ENCODE measurements at places on chromosomes 5 and 9.

DNA sequence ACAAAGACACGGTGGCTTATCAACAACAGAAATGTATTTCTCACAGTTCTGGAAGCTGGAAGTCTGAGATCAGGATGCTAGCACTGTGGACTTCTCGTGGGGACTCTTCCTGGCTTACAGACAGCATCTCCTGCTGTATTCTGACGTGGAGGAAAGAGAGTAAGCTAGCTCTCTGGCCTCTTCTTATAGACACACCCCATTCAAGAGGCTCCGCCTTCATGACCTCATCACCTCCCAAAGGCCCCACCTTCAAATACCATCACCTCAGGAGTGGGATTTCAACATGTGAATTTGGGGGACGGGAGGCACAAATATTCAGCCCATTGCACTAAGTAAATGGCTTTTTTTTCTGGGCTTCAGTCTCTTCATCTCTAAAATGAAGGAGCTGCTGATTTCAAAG lies 27.6 kb downstream of the KCNMB1 start:
- no peak for DNase-seq

- DNase-seq = no peak
Observed at GRCh38 chr9:71760901-71761300, 7.4 kb downstream of the CEMIP2 start.

DNA sequence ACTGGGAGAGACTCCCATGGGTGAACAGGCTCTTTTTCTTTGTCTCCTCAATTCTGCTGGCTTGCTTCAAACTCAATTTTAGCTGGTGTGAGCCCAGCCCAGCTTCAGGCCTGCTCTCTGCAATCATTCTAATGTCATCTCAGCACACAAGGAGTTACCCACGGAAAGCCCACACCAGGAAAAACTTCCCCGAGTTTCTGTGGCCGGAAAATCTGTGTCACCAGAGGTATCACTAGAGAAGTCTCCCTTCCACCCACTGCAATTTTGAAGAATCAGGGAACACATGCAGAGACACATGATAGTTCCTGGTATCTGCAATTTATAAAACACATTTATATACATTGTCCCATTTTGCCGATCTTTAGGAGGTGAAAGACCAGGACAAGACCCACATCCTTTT lies 13.5 kb upstream of the NDFIP1 start:
- peak; percentile 41 for DNase-seq

- DNase-seq = no peak
Observed at GRCh38 chr9:72589667-72590521, 68.5 kb downstream of the TMC1 start.

DNA sequence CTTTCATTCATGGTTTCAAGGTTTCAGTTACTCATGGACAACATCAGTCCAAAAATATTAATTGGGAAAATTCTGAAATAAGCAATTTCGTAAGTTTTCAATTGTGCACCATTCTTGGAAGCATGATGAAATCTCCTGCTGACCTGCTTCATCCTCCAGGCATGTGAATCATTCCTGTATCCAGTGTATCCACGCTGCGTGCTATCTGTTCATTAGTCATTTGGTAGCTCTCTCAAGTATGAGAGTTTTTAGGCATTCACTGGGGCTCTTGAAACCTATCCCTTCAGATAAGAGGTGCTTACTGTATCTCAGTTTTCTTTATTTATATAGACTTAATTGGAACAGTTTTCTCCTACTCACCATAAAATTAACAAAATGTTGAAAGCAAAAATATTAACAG lies 293.0 kb downstream of the CDH12 start:
- DNase-seq = no peak

DNA sequence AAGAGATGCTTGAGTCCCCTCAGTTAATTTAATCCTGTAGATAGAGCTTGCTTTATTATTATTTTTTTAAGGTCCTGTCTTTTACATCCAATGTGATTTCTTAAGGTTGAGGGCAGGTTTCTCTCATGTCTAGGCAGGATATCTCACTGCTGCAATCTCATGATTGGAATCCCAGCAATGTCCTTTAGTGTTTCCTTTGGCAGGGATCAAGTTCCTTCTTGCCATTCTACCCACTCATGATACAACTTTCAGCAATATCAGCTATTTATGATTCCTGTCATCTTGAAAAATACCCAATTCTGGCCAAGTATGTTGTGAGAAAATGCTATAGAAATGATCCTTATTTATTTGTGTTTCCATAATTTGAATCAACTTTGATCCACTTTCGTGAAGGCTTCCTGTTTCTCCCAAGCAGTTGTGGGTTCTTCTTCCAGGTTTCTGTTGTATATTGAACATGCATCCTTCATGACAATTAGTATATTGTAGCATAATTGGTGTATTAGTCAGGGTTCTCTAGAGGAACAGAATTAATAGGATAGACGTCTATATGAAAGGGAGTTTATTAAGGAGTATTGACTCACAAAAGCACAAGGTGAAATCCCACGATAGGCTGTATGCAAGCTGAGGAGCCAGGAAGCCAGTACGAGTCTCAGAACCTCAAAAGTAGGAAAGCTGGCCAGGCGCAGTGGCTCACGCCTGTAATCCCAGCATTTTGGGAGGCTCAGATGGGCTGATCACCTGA lies 18.4 kb upstream of the VPS13A start:
- no peak for DNase-seq

DNA sequence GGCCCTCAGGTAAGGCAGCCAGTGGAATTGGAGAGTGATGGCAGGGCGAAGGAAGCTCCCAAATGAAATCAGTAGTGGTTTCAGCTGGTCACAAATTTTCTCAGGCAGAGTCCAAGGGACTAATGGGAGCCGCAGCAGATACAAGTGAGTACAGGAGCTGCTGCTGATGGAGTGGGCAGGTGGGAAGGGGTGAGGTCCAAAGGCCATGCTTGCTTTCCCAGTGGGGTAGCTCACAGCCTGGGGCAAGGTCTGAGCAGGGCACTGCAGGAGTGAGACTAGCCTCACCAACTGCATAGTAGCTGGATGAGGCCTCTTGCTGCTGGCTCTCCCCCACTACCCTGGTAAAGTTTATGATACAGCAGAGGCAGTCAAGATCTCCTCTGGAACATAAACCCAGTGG lies 38.2 kb downstream of the MTAP start:
- no peak for DNase-seq

DNA sequence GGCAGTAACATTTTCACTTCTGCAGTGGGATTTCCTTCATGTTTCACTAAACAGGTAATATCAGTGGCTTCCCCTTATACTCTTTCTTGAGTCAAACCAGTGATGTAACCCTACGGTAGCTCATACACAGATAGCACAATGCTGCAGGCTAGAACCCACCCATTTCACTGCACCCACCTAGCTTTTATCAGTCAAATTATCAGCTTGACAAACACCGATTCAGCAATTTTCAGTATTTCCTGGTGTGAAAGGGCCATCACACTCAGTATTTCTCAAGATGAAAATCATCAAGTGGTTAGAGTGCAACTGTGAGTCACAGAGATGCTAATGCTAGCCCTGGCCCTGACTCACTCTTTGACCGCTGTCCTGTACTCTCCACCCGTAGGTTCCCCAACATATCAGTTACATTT lies 242.3 kb upstream of the PTGER4 start:
- no peak for DNase-seq

DNA sequence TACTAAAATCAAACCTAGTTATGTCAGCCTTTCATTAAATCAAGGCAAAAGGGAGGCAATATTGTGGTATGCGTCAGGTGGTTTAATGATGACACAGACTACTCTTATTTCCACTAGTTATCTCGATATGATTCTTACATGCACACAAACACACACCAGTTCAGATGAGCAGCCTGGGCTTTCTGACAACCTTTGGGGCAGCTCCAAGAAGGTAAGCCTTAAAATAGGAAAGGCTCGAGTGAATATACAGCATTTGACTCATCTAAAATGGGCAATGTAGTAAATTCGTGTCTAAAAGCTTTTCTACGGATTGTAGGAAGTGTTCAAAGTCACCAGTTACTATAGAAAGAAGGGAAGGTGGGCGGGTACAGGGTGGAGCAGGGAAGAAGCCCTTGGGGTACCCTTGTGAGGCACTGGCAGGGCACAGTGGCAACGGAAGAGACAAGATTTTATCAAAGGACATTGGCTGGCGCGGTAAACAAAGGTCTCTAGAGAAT lies 1.9 kb downstream of the ANKH start:
- DNase-seq = no peak

DNA sequence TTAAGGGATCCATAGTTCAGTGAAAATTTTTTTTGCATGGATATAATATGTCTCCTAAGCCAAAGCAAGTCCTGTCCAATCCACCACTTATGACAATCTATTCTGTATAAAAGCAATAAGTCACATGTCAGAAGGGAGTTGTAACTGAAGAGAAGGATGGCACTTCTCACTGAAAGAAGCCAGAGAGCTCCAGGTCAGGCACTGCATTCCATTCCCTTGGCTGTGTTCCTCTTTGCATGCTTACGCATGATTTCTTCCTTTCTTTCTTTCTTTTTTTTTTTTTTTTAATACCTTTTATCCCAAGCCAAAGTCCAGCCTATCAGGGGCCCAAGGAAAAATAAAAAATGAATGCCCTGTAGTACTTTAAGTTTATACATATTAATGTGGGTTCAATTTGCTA lies 39.8 kb downstream of the MAMDC2 start:
- no peak for DNase-seq

DNA sequence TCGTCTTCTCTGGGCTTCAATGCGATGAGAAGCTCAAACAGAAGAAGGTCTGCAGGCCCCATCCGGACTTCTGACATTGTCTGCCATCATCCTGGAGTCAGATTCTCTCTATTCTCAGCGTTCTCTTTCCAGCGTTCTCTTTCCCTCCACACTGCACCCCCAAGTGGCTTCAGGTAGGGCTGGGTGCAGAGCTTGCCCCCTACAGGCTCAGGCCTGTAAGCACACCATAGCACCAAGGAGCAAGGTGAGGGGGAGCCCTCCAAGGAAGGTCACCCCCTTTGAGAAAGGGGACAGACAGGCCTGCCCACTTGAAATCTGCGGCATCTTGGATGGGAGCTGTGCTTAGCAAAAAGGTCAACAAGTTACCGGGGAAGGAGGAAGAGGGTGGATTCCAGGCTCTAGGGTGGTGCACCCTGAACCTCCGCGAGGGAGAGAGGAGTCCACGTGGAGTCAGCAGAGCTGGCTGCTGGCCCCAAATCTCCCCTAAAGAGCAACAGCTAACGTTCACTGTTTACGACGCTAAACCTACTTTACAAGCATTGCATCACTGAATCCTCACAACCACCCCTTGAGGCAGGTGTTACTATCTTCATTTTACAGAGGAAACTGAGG lies 27.5 kb downstream of the GPX3 start:
- DNase-seq = no peak

GRCh38 chr9:127937056-127937387 lies 632 bp downstream of the DPM2 start:
- DNase-seq = no peak

DNA sequence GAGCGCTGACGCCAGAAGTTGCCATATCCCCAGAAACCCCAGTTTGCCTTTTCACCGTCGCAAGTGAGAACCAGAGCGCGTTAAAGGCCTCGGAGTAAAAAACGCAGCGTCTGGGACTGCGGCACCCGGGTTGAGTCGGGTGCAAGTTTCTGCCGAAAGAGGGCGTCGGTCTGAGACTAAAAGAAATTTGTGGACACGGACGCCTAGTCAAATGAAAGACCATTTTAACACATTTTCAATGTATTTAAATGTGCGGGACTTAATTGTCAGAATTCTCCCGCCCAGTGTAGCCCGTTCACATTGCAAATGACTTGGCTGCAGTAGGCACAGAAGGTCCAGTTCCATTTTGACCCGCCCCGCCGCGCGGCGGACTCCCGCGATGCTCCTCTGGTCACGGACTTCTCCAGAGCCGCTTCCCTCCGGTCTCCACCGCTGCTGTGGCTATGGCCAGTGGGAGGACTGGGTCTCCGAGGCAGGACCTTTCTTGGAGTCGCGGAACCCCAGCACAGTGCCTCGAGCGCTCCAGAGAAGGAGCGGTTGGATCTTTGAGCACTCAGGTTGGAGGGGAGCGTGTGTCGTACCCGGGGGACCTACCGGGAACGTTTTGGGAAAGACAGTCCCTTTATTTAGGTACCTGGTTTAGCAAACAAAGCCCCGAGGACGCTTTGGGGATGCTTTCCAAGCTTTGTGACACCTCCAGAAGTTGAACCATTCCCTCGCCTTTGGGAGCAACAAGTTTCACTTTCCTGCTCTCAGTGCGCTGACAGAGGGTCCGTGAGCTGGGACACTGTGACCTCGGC lies 1.2 kb upstream of the NPR3 start:
- DNase-seq = no peak

DNA sequence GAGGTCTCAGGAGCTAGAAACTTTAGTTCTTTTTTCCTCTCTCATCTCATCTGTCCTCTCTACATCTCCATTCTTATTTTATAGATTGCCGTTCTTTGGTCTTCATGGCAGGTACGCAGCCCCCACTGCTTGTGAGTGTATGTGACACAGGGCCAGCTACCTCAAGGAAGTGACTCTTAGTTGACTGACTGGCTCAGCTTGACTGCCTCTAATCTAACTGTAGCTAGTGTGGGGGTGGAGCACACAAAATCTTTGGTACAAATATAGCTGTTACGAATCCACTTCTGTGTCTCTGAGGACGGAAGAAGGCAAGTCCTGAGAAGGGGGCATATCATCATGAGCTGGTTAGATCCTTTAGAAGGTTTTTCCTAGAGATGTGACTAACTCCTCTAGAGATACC lies 19.8 kb upstream of the SPTAN1 start:
- no peak for DNase-seq

- DNase-seq = no peak
Observed at GRCh38 chr5:63233911-63234310, 655.3 kb downstream of the LRRC70 start.

- no peak for DNase-seq
Observed at GRCh38 chr9:100700689-100701318, 122.9 kb downstream of the CAVIN4 start.

GRCh38 chr5:140992828-140993227 lies 26.6 kb downstream of the PCDHAC2 start:
- no peak for DNase-seq

DNA sequence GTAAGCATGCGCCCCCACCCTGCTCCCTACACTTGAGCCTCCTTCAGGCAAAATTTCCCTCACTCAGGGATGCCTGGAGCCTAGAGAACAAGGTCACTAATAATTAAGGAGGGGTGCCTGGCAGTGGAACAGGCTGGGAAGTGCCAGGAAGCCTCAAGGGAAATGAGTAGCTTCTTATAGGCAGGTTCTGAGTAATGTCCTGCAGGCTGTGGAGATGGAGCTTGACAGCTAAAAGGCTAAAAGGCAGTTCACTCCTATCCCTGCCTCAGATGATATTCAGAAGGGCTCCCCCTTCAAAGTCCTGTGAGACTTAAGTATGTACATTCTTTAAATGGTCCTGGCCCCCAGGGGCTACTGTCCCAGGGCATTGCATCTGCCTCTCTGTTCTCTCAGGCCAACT lies 65.5 kb upstream of the SMIM32 start:
- no peak for DNase-seq

GRCh38 chr9:126150411-126151030 lies 176.1 kb upstream of the MVB12B start:
- DNase-seq = no peak

- no peak for DNase-seq
Observed at GRCh38 chr9:115633104-115633503, 515.1 kb upstream of the TNC start.

GRCh38 chr9:2180704-2181103 lies 165.6 kb downstream of the SMARCA2 start:
- DNase-seq = no peak
